Activated CD8-positive, alpha-beta T cell treated with anti-CD3 and anti-CD28 coated beads for 36 hours (primary cell): ENCODE measurements at places on chromosomes 5 and 9.

DNA sequence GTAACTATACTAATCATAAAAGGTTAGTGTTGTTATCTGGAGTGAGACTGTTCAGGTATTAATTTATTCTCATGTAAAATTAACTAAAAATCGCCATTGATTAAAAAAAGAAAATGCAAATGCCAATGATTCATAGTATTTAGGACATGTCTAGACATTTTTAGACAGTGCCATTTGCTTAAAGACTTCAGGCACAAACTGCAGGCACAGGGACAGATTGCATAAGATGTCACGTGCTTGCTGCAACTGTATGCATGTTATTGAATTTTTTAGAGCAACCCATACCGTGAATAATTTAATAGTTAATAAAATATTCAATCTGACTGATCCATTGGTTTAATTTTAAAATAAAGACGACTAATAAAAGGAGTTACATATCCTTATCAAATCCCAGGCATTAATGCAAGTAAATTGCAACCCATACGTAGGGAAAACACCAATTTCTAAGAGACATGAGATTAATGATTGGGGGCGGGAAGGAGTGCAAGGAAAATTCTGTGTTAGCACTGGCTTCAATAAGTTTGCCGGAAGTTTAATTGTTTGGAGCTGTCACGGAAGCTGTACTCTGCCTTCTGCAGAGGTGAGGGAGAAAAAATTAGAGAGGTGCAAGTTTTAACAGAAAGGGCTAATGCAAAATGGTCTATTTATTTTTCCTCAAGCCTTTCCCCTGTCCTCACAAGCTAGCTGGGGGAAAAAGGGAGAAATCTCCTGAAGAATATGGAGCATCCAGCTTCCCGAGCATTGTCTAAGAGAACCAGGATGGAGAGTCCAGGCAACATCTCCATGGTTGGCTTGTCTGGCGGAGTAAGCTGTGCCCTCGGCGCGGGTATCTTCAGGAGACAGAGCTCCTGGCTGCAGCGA, 2.9 kb downstream of the EDIL3 start:
- no peak for DNase-seq

DNA sequence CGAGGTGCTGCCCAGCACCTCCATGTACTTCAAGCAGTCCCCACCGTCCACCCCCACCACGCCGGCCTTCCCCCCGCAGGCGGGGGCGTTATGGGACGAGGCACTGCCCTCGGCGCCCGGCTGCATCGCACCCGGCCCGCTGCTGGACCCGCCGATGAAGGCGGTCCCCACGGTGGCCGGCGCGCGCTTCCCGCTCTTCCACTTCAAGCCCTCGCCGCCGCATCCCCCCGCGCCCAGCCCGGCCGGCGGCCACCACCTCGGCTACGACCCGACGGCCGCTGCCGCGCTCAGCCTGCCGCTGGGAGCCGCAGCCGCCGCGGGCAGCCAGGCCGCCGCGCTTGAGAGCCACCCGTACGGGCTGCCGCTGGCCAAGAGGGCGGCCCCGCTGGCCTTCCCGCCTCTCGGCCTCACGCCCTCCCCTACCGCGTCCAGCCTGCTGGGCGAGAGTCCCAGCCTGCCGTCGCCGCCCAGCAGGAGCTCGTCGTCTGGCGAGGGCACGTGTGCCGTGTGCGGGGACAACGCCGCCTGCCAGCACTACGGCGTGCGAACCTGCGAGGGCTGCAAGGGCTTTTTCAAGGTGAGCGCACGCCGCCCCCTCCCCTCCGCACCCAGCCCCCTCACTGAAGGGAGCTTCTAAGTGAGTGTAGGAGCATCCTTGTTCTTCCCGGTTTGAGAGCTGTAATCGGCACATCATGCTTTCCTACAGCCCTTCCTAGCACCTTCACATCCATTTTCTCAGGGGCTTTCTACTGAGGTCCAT, 6.9 kb downstream of the NR4A3 start:
- DNase-seq: no peak

DNA sequence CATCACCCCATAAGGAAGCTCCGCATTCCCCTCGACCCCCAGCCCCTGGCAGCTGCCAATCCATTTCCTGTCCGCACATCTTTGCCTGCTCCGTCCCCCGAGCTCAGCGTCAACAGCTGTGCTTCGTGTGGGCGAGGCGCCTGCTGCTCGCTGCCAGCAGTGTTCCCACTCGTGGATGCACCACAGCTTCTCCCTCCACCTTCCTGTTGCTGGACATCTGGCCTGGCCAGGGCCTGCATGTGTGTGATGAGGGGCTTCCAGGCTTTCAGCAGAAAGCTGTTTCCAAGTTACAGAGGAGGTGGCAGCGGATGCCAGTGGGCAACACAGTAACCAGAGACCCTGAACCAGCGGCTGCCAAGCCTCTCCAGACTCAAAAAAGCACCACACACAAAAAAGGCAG, 86.0 kb downstream of the PRRT1B start:
- DNase-seq: no peak

DNA sequence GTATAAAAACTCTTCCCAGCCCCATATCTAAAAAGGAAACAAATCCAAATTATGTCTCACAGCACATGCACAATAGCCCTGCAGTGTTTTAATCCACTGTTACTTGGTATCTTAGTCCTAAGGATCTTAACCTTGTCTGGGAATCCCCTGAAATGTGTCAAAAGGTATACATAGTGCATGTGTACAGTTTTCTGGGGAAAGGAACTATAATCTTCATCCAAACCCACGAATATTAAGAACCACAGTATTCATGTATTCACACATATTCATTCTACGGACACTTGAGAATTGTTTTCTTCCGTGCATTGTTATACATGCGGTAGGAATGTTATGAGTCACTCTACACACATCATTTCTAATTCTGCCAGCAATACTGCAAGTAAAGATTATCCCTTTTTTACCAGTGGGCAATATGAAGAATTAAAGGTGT, 47.8 kb upstream of the SNX2 start:
- DNase-seq: no peak

DNA sequence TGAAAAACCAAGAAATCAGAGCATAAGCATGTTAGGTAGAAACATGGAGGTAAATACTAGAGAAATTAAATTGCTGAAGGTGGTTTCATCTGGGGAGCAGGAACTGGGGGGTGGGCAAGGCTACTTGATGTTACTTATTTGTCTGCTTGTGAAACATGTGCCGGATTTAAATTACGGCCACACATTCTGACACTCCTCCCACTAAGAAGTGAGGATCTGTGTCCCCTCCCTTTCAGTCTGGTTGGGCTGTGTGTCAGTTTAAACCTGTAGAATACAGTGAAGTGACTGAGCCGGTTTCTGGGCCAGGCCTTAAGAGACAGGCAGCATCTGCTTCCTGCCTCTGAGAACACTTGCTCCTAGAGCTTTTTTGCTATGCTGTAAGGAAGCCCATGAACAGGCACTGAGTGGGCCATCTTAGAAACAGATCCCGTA, 2.3 kb upstream of the IARS1 start:
- peak; percentile 7 for DNase-seq

GRCh38 chr5:150297934-150298595, 4.6 kb downstream of the ARSI start:
- no peak for DNase-seq

- DNase-seq: peak; percentile 54
These were observed at the start of gene ARAP3 for GRCh38 chr5:141681695-141682641. Gene ARAP3 (minus strand): TSS chr5:141682230. CDS start chr5:141680486, 1,744 bp downstream.

- DNase-seq: no peak
These were observed 82.2 kb upstream of the ICE1 start for GRCh38 chr5:5340206-5340729.

DNA sequence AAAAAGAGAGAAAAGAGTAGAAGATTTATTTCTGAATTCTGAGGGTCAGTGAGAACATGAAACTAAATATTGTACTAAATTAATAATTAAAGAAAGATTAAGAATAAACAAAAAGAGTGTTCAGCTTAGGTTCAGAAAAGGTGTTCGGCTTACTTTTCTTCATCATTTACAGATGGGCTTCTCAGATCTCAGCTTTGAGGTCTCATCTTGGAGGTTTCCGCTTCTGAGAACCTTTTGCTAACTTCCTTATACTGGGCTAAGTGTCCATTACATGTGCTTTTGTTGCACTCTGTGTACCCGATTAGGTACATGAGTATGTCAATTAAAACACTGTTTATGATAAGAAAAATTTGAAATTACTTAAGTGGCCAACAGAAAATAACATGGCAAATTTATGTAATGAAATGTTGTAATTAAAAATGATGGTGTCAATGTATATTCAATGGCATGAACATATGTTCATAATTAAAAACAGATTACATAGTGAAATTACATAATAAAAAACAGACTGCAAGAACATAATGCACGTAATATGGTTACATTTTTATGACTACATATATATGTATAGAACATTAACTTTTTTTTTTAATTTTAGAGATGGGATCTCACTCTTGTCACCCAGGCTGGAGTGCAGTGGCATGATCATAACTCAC, 17.3 kb upstream of the ITGA1 start:
- no peak for DNase-seq

DNA sequence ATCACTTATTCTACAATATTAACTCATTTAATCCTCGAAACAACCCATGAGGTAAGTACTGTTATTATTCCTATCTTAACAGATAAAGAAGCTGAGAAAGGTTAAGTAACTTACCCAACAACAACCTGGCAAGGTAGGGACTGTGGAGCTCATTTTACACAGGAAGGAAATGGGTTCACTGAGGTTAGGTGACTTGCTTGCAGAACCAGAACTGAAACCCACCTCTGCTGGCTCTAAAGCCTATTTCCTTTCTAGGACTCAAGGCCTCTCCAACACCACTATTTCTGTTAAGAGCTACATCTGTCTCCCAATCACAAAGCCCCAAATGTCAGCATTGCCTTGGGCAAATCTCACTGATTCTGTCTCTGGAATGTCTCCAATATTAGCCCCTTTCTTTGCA, 38.9 kb upstream of the IFNK start:
- peak; percentile 9 for DNase-seq

- DNase-seq: no peak
These were observed 4.1 kb downstream of the PTCH1 start for GRCh38 chr9:95512709-95513095.

- peak; percentile 57 for DNase-seq
These were observed 244.0 kb downstream of the ARHGAP26 start for GRCh38 chr5:143014017-143014651.

DNA sequence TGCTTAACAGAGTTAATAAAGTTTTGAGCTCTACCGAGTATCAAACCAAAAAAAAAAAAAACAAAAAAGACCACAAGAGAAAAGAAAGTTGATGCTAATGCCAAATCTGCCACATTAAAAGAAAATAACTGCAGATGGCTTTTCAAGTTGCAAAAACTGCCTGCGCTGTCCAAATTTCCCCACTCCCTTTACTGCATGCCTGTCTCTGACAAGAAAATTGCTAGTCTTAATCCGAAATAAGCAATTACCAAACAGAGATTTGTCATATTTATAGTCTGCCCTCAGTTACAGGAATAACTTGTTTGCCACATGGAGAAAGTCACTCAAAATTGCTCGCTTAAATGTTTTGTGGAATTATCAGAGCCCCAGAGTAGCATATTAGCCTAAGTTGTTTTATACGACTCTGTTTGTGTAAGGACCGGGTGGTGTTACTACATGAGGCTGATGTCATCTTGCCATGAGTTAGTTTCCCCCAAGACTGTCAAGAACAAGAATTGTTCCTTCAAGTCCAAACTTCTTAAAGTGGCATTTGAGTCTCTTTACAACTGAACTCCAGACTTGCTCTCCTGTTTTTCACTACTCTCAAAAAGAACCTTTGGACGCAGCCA, 160.9 kb downstream of the CEP120 start:
- no peak for DNase-seq

- DNase-seq: no peak
These were observed 29.0 kb downstream of the RGS3 start for GRCh38 chr9:113492343-113493202.

- DNase-seq: no peak
These were observed 68.5 kb downstream of the SLC28A3 start for GRCh38 chr9:84271921-84272556.

GRCh38 chr5:173263566-173263965, 28.6 kb upstream of the NKX2-5 start:
- no peak for DNase-seq

DNA sequence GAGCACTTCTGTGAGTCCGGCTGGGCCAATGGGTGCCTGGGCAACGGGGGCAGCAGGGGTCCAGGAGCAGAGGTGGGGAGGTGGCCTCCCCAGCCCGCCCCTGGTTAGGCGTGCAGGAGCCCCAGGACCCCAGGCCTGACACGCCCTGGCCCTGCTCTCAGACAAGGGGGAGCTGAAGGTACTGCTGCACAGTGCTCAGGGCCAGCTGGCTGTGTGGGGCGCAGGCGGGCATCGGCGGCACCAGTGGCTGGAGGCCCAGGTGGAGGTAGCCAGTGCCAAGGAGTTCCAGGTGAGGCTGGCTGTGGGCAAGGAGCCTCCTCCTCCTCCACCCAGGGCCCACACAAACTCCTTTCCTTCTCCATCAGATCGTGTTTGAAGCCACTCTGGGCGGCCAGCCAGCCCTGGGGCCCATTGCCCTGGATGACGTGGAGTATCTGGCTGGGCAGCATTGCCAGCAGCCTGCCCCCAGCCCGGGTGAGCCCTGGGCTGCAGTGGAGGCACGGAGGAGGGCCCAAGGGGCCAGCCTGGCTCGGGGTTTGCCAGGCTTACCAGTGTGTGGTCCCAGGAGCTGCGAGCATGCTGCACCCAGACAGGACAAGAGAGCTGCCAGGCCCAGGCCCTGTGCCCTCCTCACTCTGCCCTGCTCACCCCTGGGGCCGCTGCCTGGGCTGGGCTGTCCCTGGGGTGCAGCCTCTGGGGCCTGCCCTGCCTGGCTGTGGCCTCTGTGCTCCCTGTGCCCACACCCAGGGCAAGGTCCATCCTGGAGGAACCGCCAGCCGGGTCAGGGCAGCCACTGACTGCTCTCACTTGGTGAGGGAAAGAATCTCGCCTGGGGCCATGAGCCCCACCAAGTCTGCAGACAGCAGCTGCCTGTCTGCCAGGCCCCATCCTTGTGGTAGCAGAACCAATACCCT, 7.0 kb downstream of the MAMDC4 start:
- no peak for DNase-seq

DNA sequence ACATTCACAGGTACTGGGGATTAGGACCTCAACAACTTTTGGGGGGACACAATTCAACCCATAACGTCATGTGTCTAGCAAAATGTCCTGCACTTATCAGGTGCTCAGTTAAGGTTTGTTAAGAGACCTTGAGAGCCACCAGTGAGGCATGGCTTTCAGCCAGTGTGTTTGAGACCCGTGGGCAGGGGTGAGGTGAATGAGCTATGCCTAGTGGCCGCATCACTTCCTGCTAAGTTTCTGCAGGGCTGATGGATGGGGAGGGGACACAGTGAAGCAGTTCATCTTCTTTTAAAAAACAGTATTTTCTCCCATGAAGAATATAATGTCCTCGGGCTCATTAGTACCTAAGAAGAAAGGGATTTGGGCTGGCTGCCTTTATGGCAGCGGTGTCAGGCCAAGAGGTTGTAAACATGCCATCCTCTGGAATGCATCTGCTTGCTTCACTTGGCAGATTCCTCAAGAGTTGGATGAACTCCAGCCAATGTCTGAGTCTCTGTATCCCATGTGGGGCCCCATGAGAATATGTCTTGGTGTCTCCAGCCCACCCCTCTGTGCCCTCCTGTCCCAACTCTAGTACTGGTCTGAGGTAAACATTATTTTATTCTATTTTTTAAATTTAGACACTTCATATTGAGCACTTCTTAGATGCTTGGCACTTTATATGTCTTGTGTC, 282.2 kb downstream of the CWC27 start:
- DNase-seq: peak; percentile 23

GRCh38 chr9:38671372-38671731, 48.6 kb downstream of the FAM240B start:
- DNase-seq: no peak
